ENCODE measurements at places on chromosomes 5 and 9. TPM values are rescaled to one million over a fixed set of nuclear protein-coding genes. Genes with fewer than 3 reads are reported as not detected.

The FAXDC2 gene
- 18.4 TPM for total RNA-seq

The HRH2 gene
- not detected for total RNA-seq

The CCNI2 gene
- total RNA-seq, result not detected

The SAXO1 gene
- 0.09 TPM for total RNA-seq

The DDX41 gene
- 158 TPM for total RNA-seq

The FBP2 gene
- total RNA-seq, result not detected

The CD74 gene
- total RNA-seq, result 0.94 TPM

The GDF9 gene
- under 0.01 TPM for total RNA-seq

The CSF1R gene
- total RNA-seq, result under 0.01 TPM

Data from bronchial smooth muscle cell (primary cell).